A549 treated with DMSO at 1 μM for 4 hours (cell line): ENCODE measurements at places on chromosomes 16 and 17. TPM values are rescaled to one million over a fixed set of nuclear protein-coding genes. Genes with fewer than 3 reads are reported as not detected.

Gene CSH1
- not detected in 5 replicates for total RNA-seq

Gene AGRP
- total RNA-seq, result not detected in 5 replicates

Gene MT4
- total RNA-seq, result not detected in 5 replicates

Gene MPV17L
- 4.1 to 5.7 TPM (median 4.5 TPM) in 5 replicates for total RNA-seq
